Pancreas (tissue), 10 donors: ENCODE measurements at places on chromosomes 1 and 21. TPM values are rescaled to one million over a fixed set of nuclear protein-coding genes. Genes with fewer than 3 reads are reported as not detected.

BLACAT1 gene
- 0.09 TPM for polyA plus RNA-seq

FCGR3A gene
- 2.3 TPM for polyA plus RNA-seq

ATP1A4 gene
- not detected for polyA plus RNA-seq

PHACTR4 gene
- polyA plus RNA-seq: 12.5 TPM

ADAM30 gene
- not detected for polyA plus RNA-seq

SPRR2F gene
- polyA plus RNA-seq: not detected

IL23R gene
- polyA plus RNA-seq: 0.05 TPM

TSSK3 gene
- 1.8 TPM for polyA plus RNA-seq

SLC9C2 gene
- polyA plus RNA-seq: 0.16 TPM

BRINP2 gene
- polyA plus RNA-seq: 0.04 TPM

SELL gene
- 0.61 TPM for polyA plus RNA-seq

LCE2C gene
- not detected for polyA plus RNA-seq

ACOT11 gene
- polyA plus RNA-seq: 5.1 TPM

FMO5 gene
- polyA plus RNA-seq: 19.0 TPM
